ENCODE measurements at places on chromosomes 16 and 17.

GRCh38 chr16:46555951-46556350, 65.2 kb downstream of the SHCBP1 start:
- DNase-seq, result no peak

- no peak for DNase-seq
Measured at GRCh38 chr17:42002792-42003301, 14.4 kb downstream of the DNAJC7 start.

DNA sequence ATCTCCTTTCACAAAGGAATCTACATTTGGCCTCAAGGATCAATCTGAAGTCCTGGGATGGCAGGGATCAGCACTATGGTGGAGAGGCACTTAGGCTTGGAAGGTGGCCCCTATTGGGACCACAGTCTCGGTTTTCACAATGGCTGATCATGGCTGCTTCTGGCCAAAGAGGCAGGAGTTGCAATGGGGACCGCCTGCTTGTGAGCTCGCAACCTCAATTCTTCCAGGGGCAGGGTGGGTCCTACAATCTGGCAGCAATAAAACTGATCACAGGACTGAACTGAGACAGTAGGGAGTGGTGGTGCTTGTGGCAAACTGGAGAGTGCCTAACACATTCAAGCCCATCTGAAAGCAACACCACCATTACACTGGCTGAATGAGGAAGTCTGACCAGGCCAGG, 83.1 kb downstream of the NETO2 start:
- DNase-seq, result no peak

GRCh38 chr17:42214156-42214555, 19.9 kb upstream of the GHDC start:
- DNase-seq, result no peak

GRCh38 chr17:82031303-82031884, at the start of gene RAC3:
RAC3 (plus strand) TSS chr17:82031678; CDS start chr17:82031762, 84 bp downstream.
- DNase-seq, result no peak

- no peak for DNase-seq
Measured at GRCh38 chr16:11699234-11699894, 31.1 kb downstream of the SNN start.

DNA sequence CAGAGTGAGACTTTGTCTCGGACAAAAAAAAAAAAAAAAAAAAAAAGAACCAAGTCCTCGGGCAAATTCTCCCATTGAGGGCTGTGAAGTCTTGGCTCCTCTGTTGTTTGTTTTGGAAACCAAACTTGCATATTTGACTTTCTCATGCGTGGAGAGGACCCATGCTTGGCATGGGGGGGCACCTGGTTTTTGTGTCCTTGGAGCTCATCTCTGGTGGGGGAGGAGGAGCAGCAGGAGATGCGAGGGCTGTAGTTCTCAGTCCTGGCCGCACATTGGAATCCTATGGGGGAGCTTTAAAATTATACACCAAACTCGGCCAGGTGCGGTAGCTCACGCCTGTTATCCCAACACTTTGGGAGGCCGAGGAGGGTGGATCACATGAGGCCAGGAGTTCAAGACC, 74.5 kb downstream of the ABCC6 start:
- no peak for DNase-seq

GRCh38 chr16:50381679-50382440, 13.1 kb upstream of the BRD7 start:
- no peak for DNase-seq

GRCh38 chr16:2473999-2474876, 689 bp upstream of the TBC1D24 start:
- DNase-seq, result peak; percentile 54

DNA sequence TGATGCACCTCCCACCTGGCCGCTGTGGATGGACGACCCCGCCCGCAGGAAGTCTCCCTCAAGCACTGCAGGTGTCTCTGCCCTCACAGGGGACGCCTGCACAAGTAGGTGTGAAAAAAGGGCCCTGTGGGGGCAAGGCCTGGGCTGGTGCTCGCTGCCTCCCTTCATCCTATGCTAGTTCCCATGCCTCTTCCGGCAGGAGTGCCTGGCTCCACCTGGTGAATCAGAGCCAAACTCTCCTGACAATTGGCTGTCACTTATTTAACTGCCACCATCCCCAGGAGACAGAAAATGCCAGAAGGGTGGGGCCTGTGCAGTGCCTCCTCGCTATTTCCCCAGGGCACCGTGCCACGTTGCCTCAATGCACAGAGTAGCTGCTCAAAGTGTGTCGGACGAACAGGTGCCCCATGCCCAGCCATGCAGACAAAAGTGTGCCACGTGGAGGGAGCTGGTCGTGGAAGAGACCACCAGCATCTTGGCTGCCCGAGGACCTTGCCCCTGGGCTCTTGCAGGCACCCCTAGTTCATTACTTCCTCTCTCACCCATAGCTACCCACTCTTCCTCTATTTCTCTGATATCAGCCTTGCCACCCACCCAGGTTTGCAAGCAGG, 170.7 kb downstream of the SEC14L1 start:
- DNase-seq, result no peak

DNA sequence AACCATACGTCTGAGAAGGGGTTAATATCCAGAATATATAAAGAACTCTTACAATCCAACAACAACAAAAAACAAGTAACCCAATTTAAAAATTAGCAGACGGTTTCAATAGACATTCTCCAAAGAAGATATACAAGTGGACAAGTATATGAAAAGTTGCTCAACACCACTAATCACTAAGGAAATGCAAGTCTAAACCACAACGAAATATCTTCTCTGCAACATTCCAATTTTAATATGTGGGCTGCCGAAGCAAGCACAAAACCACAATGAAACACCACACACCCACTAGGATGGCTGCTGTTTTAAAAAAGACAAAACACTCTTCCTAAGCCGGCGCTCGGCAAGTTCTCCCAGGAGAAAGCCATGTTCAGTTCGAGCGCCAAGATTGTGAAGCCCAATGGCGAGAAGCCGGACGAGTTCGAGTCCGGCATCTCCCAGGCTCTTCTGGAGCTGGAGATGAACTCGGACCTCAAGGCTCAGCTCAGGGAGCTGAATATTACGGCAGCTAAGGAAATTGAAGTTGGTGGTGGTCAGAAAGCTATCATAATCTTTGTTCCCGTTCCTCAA, 5.9 kb upstream of the SLC13A2 start:
- DNase-seq, result no peak

DNA sequence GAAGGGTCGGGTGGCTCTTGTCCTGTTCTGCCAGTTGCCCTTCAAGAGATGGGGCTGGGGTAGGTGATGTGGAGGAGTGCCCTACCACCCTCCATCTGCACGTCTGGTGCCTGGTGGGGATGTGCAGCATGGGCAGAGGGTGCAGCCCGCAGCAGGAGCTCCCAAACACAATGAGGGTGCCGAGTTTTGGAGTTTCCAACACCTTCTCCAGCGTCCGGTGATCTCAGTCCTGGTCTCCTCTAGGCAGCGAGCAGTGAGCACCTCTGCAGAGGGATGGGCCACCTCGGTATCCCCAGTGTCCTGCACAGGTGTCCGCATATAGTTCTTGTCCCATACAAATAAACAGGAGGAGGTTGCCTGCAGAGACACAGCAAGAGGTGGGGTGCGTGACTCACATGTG, 136.0 kb downstream of the ENGASE start:
- no peak for DNase-seq

DNA sequence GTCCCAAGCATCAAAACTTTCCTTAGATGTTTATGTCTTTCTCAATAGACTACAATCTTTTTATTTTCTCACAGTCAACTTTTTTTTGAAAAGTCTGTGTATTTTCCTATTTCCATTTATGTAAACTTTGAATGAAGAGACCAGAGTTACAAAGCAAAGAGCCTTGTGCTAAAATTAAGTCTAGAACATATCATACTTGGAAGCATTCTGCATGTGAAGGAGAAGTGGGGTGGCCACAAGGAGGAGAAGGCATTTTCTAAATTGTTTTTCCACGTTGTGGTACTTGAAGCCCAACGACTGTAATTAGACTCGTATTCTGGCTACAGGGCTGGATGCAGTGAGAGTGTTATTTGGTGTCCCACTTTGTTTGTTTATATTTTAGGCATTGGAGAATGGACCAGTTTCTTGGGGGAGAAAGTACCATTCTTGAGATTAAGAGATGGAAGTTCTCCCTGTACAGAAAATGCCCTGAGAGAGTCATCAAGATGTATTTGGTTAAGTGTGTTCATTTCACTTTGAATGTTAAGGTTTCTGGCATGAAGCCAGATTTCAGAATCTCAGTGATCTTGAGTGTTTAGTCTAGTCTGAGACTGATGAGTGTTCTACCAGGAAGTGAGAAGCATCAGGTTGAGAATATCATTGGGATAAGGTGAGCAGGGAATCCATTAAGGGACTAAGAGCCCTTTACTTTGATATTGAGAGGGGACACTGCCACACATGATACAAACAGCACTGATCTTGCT, 71.6 kb downstream of the MAP2K6 start:
- no peak for DNase-seq

GRCh38 chr16:30656974-30657865, 1.0 kb upstream of the FBRS start:
- no peak for DNase-seq

GRCh38 chr16:68592466-68593337, 52.4 kb upstream of the CDH3 start:
- DNase-seq, result no peak

DNA sequence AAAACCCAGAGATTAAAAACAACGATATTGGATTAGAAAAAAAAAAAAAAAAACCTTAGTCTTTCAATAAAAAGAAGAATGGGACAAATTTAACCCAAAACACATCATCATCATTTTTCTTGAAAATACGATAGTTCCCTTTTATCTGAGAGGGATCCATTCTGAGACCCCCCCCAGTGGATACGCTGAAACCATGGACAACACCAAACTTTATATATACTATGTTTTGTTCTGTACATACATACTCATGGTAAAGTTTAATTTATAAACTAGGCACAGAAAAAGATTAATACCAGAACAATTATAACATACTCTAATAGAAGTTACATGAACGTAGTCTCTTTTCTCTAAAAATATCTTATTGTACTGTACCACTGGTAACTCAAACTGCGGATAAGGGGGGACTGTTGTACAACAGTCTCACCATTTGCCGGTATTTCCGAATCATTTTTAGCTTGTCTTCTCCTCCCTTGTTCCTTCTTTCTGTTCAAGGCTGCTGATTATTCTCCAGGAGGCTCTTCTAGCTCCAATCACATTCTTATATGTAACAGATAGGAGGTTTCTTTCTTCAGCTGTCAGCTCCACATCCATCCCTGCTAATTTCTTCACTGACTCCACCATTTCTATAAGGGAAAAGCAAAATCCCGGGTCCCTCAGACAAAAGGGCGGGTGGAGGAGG, 37.0 kb downstream of the RNF135 start:
- DNase-seq, result no peak

- DNase-seq, result no peak
Measured at GRCh38 chr16:15990902-15991301, 41.5 kb downstream of the ABCC1 start.

- DNase-seq, result no peak
Measured at GRCh38 chr16:74742051-74742481, 32.6 kb downstream of the FA2H start.

GRCh38 chr16:80120899-80121521, 419.8 kb upstream of the DYNLRB2 start:
- no peak for DNase-seq

- DNase-seq, result no peak
Measured at GRCh38 chr17:79033741-79034501, 10.0 kb downstream of the C1QTNF1 start.

- no peak for DNase-seq
Measured at GRCh38 chr17:4035081-4035680, 70.9 kb upstream of the ATP2A3 start.

- no peak for DNase-seq
Measured at GRCh38 chr16:35744726-35745125, 2285.3 kb downstream of the TP53TG3F start.

GRCh38 chr16:4475880-4476788, at the start of gene HMOX2:
HMOX2 (plus strand) TSS chr16:4476398; CDS start chr16:4505525, 29,127 bp downstream.
- DNase-seq, result peak; percentile 94

GRCh38 chr16:72532906-72533410, 361.0 kb upstream of the PMFBP1 start:
- DNase-seq, result no peak

DNA sequence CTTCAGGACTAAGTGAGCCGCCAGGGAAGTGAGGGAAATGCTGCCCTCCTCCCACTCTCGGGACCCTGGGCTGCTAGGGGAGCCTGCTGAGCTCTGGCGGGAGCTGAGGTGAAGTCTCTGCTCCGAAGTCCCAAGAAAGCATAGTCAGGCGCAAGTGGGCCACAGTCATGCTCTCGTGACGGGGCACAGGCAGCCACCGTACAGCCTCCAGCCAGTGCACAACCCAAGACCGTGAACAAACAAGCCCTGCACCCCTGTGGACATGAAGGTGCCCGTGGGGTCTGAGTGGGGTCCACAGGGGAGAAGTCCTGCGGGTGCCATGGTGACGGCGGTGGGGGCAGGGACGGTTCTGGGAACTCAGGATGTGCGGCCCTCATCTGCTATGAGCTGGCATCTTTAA, 24.7 kb downstream of the ZNF276 start:
- DNase-seq, result no peak

GRCh38 chr17:2978116-2978515, 85.3 kb downstream of the OR1D5 start:
- DNase-seq, result no peak

DNA sequence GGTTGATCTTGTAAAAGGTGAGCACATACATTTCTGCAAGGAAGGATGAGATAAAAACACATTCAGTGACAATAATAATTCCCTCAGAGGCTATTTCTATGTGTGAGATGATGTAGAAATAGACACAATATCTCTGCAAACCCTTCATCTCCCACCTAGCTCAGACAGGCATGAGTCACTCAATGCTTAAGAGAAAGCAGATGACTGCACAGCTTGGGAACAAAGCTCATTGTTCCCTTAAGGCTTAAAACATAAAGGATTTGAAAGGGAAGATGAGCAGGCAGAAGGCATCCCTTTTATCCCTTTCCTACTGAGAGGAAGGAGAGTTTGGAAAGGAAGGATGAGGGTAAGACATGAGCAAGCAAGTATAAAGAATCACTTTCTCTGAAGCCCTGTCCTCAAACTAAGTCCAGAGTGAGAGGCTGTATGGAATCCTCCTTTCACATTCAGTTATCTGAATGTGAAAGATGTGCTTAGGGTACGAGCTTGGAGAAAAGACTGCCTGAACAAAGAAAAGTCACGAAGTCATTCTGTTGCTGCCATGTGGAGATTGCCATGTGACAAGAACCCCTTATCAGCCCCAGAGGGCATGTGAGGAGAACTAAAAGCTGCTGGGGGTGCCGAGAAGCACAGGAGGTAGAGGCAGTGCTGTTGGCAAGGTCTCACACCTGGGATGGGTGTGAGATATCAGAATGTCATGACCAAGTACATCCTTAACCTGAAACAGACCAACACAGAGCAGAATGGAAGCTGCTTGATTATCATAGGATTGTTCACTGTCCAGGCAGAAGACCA, 58.2 kb downstream of the CNTNAP4 start:
- DNase-seq, result no peak

DNA sequence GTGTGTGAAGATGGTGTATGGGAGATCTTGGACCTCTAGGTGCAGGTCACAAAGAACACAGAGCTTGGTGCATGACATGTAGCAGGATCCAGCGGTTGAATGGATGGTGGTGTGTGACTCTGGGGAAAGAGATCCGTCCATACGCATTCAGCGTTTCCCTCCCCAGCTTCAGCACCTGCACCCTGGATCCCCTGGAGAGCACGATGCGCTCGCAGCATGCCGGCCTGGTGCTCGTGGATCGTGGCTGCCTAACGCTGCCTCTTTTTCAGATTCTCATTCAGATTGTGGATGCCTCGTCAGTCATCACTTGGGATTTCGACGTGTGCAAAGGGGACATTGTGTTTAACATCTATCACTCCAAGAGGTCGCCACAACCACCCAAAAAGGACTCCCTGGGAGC, 70.9 kb downstream of the SEC14L1 start:
- DNase-seq, result no peak
